Cardiac muscle cell (in vitro differentiated cells and primary cell): ENCODE measurements at places on chromosomes 5 and 9. TPM values are rescaled to one million over a fixed set of nuclear protein-coding genes. Genes with fewer than 3 reads are reported as not detected.

ACOT12 gene
- not detected in 2 replicates for total RNA-seq

GAPT gene
- not detected in 2 replicates for total RNA-seq

SPINK7 gene
- total RNA-seq: not detected in 2 replicates

SPINK5 gene
- 5.3 and 6.1 TPM in 2 replicates for total RNA-seq

HTR4 gene
- total RNA-seq: 0.67 and 2.3 TPM in 2 replicates

TMEM215 gene
- not detected in 2 replicates for total RNA-seq

DNA sequence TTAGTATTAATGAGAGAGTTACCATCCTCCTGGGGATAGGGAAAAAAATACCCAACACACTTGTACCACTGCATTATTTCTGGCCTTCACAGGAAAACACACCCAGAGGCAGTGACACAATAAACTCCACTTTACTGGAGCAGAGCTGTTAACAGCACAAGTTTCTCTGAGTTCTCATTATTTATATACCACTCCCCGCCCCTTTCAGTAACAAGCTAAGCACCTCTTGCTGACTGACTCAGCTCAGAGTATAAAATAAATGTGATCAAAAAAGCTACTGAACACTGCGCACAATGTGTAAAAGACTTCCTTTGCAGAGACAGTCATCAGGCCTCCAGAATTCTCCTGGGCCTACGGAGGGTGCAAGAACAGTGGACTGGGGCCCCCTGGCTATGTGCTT lies 21.6 kb downstream of the KLF9 start:
- H3K4me3 ChIP-seq: no peak overlapping the region
- no peak overlapping the region for H3K27ac ChIP-seq
- peaks cover 5% of the 10 kb centered on the region for H3K4me1 ChIP-seq
- no peaks in the 10 kb centered on the region for H3K36me3 ChIP-seq
- no peak for DNase-seq
- H3K27me3 ChIP-seq: peaks cover 7% of the 10 kb centered on the region

DNA sequence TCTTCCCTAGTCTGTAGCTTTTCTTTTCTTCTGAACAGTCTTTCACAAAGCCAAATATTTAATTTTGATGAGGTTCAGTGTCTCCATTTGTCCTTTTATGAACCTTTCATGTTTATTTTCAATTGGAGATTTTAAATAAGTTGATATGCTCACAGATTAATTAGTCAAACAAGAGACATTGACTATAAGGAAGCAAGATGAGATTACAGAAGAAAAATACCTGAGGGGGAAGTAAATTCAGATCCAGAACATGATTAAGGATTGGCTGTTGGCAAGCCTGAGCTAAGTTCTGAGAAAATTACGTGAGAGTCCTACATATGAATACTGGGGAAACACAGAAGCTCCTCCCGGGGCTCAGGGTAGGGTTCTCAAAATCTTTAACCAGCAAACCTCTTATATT lies 1039.8 kb upstream of the SEMA6A start:
- H3K27ac ChIP-seq: no peak overlapping the region
- DNase-seq: no peak
- no peaks in the 10 kb centered on the region for H3K27me3 ChIP-seq
- no peak overlapping the region for H3K4me3 ChIP-seq

DNA sequence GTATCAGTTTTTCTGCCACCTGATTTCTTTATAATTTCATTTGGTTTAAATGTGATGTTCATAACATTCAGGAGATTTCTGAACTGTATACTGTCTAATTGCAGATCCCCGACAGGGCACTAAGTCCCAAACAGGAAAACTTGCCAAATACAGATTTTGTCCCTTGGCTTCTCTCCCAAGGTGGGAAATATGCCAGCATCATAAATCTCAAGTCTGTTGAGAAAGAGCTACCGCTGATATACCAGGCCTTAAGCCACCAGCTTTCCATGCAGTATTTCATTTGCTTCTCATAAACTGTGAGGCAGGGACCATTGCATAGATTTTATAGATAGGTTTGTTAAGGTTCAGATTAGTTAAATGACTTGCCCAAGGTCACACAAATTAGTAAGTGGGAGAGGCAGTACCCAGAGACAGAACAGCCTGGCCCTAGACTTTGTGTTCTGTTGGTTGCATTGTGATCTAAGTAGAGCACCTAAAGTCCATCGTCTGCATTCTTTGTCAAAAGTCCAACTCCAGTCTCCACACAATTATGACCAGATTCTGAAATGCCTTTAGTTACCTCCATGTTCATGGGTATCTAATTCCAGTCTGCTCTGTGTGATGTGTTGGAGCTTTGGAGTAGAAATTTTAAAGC lies 16.2 kb downstream of the GPR21 start:
- no peaks in the 10 kb centered on the region for H3K27me3 ChIP-seq
- no peak overlapping the region for H3K4me3 ChIP-seq
- H3K36me3 ChIP-seq: no peaks in the 10 kb centered on the region
- H3K4me1 ChIP-seq: no peaks in the 10 kb centered on the region

- DNase-seq: no peak
- H3K27ac ChIP-seq: no peak overlapping the region
- H3K27me3 ChIP-seq: no peaks in the 10 kb centered on the region
- H3K36me3 ChIP-seq: no peaks in the 10 kb centered on the region
- no peaks in the 10 kb centered on the region for H3K4me1 ChIP-seq
These were observed 29.7 kb upstream of the PPP2CA start for GRCh38 chr5:134255418-134256150.

DNA sequence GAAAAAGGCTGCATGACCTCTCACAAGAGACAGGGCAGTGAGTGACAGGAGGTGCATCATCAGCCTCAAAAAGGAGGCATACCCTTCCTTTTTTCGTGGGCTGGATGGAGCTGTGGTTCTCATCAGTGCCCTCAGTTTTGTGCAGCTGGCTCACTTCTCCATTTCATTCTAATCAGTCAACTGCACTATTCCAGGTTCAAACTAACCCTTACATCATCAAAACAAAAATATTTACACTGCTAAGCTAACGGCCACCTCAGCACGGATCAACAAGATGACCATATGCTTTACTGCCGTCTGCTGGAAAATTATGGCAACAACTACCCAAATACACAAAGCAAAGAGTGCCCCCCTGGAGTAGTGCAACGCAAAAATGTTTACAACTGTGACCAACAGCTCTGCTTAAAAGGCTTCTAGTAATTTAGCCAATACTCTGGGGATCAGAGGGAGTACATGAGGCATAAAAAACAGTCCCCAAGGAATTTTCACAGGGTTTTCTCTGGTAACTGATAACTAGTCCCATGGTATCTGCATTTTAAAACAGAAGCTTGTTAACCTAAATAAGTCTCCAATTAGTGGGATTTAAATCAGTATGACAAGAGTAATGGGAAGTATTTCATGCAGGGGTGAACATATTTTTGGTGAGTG lies 10.8 kb downstream of the KCNV2 start:
- no peak overlapping the region for H3K27ac ChIP-seq
- H3K27me3 ChIP-seq: no peaks in the 10 kb centered on the region
- no peaks in the 10 kb centered on the region for H3K36me3 ChIP-seq
- no peak overlapping the region for H3K4me3 ChIP-seq

- no peaks in the 10 kb centered on the region for H3K4me1 ChIP-seq
- no peak for DNase-seq
- H3K27me3 ChIP-seq: no peaks in the 10 kb centered on the region
- no peak overlapping the region for H3K27ac ChIP-seq
These were observed 36.2 kb downstream of the CDK7 start for GRCh38 chr5:69270840-69271239.

DNA sequence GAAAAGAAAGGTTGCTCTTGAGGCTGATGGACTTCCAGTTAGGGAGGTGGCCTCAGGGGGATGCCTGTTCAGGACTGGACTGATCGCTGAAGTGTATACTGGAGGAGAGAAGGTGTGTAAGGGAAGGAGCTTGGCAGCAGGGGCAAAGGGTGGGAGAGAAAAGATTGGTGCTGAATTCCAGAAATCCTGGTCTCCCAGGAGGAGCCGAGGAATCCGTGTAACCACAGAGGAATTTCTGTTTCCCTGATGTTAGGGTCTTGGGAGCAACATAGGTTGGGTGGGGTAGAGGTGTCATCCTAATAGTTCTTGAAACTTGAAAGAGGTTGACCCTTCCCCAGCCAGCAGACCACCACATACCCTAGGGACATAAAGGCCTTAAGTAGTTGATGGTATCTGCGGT lies 88.9 kb upstream of the PTPN3 start:
- H3K27ac ChIP-seq: no peak overlapping the region
- peaks cover 17% of the 10 kb centered on the region for H3K4me1 ChIP-seq
- H3K36me3 ChIP-seq: no peaks in the 10 kb centered on the region
- no peaks in the 10 kb centered on the region for H3K27me3 ChIP-seq

- H3K27ac ChIP-seq: no peak overlapping the region
- no peaks in the 10 kb centered on the region for H3K36me3 ChIP-seq
- DNase-seq: no peak
- no peak overlapping the region for H3K4me3 ChIP-seq
- peaks cover 43% of the 10 kb centered on the region for H3K27me3 ChIP-seq
These were observed 3.1 kb upstream of the DOCK8 start for GRCh38 chr9:211557-211956.

- H3K27ac ChIP-seq: no peak overlapping the region
- H3K4me1 ChIP-seq: peaks cover 4% of the 10 kb centered on the region
- H3K36me3 ChIP-seq: no peaks in the 10 kb centered on the region
- no peak for DNase-seq
These were observed 285.9 kb downstream of the KIF4B start for GRCh38 chr5:155299386-155300005.

GRCh38 chr5:167900340-167900935 lies 391.0 kb upstream of the WWC1 start:
- H3K4me1 ChIP-seq: no peaks in the 10 kb centered on the region
- no peak overlapping the region for H3K27ac ChIP-seq
- H3K4me3 ChIP-seq: no peak overlapping the region
- no peak for DNase-seq
- no peaks in the 10 kb centered on the region for H3K27me3 ChIP-seq
- H3K36me3 ChIP-seq: no peaks in the 10 kb centered on the region

GRCh38 chr9:101673642-101674041 lies 64.8 kb downstream of the GRIN3A start:
- H3K4me1 ChIP-seq: no peaks in the 10 kb centered on the region
- H3K4me3 ChIP-seq: no peak overlapping the region
- no peaks in the 10 kb centered on the region for H3K27me3 ChIP-seq
- DNase-seq: no peak

- H3K36me3 ChIP-seq: no peaks in the 10 kb centered on the region
- H3K4me1 ChIP-seq: no peaks in the 10 kb centered on the region
- no peak overlapping the region for H3K27ac ChIP-seq
- no peak overlapping the region for H3K4me3 ChIP-seq
These were observed 4.0 kb upstream of the BARHL1 start for GRCh38 chr9:132578367-132578932.

DNA sequence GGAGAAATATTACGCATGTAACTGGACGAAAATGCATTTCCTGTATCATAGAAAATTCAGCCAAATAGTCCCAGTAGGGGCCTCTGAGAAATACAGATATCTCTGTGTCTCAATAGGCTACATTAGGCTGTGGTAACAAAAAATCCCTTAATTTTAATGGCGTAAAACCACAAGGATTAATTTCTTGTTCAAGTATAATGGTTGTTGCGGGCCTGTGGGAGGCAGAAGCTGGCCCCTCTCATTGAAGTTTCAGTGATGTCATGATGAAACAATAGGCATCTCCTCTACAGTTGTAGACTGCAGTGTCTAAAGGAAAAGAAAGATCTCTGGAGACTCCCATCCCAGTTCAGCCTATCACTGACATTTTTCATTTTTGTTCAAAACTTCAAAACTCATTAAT lies 1625.6 kb upstream of the C9orf72 start:
- H3K27ac ChIP-seq: no peak overlapping the region
- peaks cover 3% of the 10 kb centered on the region for H3K4me1 ChIP-seq
- H3K27me3 ChIP-seq: no peaks in the 10 kb centered on the region
- H3K36me3 ChIP-seq: no peaks in the 10 kb centered on the region
